ENCODE measurements at places on chromosomes 11 and 22. TPM values are rescaled to one million over a fixed set of nuclear protein-coding genes. Genes with fewer than 3 reads are reported as not detected.
A peak's percentile ranks its signal among the peaks of the same experiment; 100 is the strongest.

The AIP gene
- 101 TPM for total RNA-seq

- DNase-seq: no peak
These were observed 26.6 kb upstream of the EI24 start for GRCh38 chr11:125542709-125543108.

DNA sequence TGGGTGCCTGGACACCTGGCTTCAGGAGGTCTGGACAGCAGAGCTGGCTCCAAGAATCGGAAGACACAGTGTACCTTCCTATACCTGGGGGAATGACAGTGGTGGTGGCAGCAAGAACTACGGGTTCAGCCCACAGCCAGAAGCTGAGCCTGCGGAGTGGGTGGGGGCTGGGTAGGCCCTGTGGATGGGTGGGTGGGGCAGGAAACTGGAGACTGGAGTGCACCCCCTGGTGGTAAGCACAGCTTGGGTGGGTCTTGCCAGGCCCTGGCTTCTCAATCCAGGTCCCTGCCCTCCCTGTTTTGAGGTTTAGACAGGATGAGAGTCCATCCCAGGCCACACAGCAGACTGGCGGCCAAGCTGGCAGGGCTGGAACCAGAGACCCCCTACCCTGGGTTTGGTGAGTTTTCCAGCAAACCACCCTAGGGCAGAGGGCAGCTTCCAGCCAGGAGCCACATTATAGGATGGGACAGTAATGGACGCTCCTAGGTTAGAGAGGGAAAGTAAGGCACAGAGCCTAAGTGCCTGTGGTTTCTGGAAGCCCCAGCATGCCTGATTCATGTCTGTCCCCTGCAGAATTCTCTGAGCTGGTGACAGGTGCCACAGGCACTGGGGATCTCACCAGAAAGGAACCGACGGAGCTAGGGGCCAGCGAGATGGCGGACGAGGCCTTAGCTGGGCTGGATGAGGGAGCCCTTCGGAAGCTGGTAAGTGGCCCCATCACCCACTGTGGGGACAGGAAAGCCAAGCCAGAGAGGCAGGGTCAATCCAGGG is 1.7 kb downstream of the SMTN start:
- peak; percentile 58 for DNase-seq

The SLC35E4 gene
- 6.4 TPM for total RNA-seq

The CD6 gene
- 4.2 TPM for total RNA-seq

The FXYD2 gene
- total RNA-seq: 0.15 TPM

DNA sequence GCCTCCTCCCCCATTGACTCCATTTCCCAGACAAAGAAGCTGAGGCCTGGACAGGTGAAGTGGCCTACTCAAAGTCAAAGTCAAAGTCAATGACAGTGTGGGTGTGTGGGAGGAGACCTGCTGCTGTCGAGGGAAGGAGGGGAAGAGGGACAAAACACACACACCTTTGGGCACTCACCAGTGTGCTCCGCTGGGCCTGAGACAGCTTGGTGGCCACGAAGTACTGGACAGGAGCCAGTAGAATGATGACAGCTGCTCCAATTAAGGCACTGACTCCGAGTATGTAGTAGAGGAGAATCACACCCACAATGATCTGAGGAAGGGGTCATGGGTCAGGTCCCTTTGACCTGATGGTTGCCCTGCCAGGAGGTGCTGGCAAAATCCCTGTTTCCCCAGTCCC is 33.6 kb downstream of the ABCC8 start:
- DNase-seq: no peak

Measured in upper lobe of left lung (tissue), 6 donors.